Stimulated activated CD4-positive, alpha-beta T cell treated with anti-CD3 and anti-CD28 coated beads, Interleukin-1b, Interleukin-23, amount 100 ng/mL, for 1 hour (primary cell): ENCODE measurements at places on chromosomes 12 and 14.

DNA sequence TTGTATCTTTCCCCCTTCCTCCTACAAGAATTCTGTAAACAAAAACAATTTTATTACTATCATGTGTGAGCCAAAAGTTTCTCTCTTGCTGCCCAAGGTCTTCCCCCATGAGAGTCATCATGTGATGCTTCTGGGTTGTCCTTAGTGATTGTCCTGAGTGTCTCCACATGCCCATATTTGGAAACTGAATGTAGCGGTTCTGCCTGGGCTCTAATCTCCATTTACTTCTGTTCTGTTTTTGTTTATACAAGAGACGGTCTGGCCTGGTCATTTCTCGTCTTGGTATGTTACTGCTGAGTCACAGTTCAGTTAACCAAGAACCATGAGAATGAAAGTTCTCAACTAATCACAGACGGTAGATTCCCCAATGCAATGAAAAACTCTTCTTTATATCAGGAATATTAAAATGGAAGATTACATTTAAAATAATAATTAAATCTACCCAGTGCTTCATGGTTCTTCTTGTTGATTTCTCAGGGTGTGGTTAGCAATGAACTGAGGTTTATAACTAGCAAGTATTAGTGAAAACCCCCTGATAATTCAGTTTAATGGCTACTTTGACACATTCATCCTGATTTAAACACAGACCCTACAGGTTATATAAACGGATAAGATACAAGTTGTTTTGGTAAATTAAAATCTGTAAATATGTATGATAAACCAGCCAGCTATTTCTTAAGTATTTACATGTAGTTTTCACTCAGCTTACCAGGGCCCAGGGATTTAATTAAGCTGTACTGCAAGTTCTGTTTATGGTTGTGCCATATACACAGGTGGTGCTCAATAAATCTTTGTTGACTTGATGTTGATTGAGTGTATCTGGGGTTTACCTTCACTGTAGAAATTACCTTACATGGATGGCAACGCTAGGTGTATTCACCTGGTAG is 81.1 kb downstream of the PELI2 start:
- DNase-seq, result no peak

DNA sequence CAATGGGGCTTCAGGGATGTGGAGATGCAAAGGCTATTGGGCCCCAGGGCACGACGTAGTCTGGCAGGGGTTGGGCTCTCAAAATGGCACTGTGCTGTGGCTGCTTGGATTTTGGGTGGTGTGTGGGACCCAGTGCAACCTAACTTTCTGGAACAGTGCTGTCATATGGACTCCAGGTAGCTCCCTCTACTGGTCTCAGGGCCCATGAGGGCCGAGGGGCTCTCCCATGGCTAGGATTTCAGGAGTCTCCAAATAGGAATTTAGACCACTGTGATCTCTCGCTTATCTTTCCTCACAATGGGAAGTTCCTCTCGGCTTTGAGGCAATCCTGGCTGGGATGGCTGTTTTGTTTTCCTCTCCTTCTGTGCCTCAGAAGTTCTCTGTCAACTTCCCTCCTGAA is 68.2 kb upstream of the MUCL1 start:
- DNase-seq, result no peak

GRCh38 chr14:76867516-76868453 is 41.6 kb downstream of the LRRC74A start:
- DNase-seq, result no peak

DNA sequence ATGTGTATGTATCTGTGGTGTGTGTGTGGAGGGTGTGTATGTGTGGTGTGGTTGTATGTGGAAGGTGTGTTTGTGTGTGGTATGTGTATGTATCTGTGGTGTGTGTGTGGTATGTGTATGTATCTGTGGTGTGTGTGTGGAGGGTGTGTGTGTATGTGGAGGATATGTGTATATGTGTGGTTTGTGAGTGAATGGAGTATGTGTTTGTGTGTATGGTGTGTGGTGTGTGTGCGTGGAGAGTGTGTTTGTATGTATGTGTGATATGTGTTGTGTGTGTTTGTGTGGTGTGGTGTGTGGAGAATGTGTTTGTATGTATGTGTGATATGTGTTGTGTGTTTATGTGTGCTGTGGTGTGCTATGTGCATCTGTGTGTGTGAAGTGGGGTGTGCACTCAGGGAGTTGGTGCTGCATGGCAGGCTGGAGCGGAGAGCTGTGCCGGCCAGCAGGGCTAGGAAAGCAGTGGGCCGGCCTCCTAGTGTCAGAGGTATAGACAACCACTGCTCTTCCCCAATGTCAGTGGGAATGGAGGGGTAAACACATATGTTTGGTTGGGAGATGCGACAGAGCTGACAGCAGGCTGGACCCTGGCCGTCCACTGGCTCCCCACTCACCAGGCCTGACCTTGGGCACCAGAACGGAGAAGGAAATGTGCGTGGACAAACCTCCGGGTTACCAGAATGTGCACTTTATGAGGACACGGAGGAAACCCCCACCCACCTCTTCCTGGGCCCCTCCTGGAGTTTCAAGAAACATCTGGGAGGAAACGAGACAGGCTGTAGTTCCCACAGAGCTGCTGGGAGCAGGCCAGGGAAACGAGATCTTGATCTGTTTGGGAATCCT is 60.7 kb downstream of the CLMN start:
- DNase-seq, result no peak

GRCh38 chr12:27984275-27984674 is 11.7 kb upstream of the PTHLH start:
- no peak for DNase-seq

GRCh38 chr12:76284816-76285750 is 63.1 kb downstream of the BBS10 start:
- no peak for DNase-seq

- DNase-seq, result no peak
Measured at GRCh38 chr12:69500631-69501030, 30.4 kb downstream of the FRS2 start.

DNA sequence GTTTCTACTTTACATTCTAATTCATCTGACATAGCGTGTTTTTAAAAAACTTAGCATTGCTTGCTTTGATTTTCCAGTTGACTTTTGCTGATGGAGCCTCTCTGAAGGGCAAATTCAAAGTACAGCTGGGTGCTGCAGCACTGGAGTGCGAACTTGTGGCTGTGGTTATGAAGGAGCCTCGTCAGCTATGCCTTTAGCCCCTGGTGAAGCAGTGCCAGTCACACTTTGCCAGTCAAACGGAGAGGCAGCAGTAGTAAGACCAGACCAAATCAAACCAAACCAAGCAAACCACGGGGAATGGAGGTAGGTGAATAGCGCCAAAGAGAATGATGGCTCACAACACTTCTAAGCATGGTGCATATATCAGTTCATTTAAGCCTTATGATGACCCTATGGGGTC is 15.1 kb upstream of the SLC38A2 start:
- DNase-seq, result no peak

DNA sequence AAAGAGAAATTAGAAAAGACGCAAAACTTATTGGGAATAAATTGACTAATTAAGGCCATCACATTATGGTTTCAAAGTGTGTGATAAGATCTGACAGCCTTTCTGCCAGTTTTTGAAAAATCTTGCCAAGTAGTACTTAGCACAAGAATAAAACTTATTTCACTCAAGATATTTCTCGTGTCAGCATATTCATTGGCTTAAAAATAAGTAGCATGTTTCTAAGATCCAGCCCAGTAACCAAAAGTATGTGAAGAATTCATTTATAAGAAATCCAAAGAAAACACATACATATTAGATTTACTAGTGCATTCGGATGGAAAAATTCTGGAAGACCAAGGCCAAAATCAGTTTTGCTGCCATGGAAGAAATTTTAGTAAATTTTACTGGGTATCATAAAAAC is 1135.0 kb downstream of the GALC start:
- DNase-seq, result no peak

DNA sequence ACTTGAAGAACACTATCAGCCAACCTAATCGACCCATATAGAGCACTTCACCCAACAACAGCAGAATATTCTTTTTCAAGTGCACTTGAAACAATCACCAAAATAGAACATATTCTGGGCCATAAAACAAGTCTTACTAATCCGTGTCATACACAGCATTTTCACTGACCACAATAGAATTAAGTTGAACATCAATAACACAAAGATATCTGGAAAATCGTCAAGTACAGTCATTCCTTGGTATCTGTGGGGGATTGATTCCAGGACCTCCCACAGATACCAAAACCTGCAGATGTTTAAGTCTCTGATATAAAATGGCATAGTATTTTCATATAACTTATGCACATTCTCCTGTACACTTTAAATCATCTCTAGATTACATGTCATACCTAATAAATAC is 295.7 kb downstream of the BCL11B start:
- no peak for DNase-seq

DNA sequence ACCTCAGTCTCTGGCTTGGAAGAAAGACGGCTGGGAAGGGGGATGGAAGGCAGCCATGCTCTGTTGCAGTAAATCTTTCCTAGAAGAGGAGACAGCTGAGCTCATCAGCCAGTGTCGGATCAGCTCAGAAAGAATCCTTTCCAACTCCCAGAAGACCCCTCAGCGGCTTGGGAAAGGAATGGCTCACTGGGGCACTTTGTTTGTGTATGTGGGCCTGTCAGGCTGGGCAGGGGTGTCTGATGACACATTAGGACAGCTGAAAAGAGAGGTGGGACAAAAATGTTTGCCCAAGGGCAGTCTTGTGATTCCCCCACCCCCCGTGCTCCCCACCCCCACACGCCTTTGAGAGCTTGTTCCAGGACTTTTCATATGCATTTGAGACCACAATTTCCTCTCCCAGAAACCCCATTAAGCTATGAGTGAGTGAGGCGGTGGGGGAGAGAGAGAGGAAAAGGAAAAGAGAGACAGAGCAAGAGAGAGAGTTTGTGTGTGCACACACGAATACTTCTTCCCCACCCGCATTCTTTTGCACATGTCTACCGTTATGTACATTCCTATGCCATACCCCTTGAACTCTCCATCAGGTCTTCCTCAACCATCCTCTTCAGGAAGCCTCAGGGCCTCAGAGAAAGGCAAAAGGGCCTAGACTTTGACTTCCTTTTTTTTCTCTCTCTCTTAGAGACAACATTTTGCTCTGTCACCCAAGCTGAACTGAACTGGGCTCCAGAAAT is 198.9 kb downstream of the ZFP36L1 start:
- DNase-seq, result no peak
